Activated T-cell treated with anti-CD3 and anti-CD28 coated beads, Interleukin-2, amount 50 U/mL, for 48 hours (primary cell): ENCODE measurements at places on chromosomes 12 and 14.

DNA sequence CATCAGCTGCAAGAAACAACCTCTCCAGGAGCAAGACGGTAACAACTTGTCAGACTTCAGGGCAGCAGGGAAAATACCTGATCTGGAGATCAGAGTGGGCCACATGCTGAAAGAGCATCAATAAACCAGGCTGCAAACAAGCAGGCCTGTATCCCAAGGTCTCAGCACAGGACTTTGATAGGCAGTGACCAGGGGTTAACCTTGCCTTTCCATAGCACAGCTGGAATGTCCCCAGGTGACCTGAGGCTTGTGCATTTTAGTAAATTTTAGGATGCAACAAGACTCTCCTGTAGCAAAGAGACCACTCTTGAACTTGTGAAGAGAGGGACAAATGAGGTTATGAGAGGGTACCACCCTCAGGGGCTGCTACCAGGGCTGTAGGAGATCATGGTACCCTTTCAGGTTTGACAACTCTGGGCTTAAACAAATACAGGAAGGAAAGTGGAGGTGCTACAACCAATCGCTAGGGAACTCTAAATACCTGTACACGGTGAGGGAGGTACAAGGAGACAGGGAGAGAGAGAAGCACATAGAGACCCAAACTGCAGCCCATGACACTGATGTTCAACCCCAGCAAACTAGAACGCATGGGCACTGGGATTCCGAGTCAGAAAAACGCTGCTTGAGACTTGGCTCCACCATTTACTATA, 95.4 kb upstream of the EVL start:
- DNase-seq: no peak

DNA sequence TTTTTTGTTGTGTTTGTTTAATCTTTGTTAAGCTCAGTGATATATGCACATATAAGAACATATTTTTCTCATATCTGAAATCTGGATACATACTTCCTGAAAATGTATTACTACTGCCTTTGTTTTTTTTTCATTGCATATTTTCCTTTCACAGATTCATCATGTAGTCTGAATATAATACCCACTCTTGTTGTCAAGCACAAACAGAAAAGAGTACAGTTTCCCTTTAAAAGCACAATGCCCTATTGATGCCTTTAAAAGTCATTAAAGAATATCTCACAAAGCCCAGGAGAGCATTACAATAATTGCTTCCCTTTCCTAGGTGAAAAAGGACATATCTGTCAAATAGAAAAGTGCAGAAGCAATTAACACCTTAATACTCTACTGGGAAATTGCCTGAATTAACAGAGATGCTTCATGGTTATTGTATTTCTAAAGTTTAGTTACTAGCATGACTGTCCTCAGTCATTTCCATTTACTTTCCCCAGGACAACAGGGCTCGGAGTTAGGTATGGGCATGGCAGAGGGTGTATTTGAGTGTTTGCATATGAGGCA, 107.4 kb downstream of the GRIP1 start:
- DNase-seq: no peak

- no peak for DNase-seq
Observed at GRCh38 chr12:90216815-90217214, 508.2 kb upstream of the ATP2B1 start.

- no peak for DNase-seq
Observed at GRCh38 chr12:11162502-11162901, 8.5 kb upstream of the SMIM10L1 start.

GRCh38 chr14:23631234-23631633, 4.9 kb upstream of the DHRS2 start:
- DNase-seq: no peak

DNA sequence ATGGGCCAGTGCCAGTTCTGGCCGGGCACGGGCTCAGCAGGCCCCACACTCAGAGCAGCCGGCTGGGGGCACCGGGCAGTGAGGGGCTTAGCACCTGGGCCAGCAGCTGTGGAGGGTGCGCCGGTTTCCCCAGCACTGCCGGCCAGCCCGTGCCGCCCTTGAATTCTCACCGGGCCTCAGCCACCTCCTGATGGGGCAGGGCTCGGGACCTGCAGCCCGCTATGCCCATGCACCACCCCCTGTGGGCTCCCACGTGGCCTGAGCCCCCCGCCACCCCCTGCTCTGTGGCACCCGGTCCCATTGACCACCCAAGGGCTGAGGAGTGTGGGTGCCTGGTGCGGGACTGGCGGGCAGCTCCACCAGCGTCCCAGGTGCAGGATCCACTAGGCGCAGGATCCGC, 15.4 kb upstream of the GTF2A1 start:
- DNase-seq: no peak

- DNase-seq: no peak
Observed at GRCh38 chr12:71420775-71421406, 18.7 kb upstream of the LGR5 start.

DNA sequence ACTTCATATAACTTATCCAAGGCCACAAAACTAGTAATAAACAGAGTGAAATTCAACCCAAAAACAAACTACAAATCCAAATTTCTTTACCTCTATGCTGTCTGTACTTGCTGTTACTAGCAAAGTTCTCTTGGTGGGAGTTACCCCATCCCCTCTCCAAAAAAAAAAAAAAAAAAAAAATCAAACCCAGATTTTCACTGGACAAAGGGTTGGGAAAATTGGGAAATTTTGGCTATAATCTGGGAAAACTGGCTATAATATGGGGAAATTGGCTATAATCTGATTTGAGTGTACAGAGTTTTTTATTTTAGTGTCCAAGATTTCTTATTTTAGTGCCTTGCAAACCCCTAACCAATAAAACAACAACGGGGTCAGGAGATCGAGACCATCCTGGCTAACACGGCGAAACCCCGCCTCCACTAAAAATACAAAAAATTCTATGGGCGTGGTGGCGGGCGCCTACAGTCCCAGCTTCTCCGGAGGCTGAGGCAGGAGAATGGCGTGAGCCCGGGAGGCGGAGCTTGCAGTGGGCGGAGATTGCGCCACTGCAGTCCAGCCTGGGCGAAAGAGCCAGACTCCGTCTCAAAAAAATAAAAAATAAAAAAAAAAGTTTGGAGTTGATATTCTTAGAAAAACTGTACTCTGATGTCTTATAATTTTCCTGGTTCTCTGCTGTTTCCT, 148.4 kb downstream of the CHST11 start:
- no peak for DNase-seq

DNA sequence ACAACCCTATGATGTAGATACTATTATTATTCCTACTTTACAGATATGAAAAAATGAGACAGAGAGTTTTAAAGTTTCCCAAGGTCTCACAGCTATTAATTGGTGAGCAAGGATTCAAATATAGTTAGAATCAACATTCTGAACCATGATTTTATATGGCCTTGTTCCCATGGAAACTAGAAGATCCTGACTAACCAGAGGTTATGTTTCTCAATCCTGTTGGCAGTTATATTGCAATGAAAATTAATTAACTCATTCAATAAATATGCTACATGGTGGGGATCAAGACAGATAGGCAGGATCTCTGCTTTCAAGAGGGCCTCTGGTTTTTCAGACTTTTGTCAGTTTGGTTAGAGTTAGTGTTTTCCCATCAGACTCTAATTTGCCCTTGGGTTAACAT, 9.3 kb upstream of the FUT8 start:
- DNase-seq: no peak
